ENCODE measurements at places on chromosomes 1 and 21.
A peak's percentile ranks its signal among the peaks of the same experiment; 100 is the strongest.

- DNase-seq = no peak
These were observed 15.4 kb downstream of the CD247 start for GRCh38 chr1:167502719-167503462.

DNA sequence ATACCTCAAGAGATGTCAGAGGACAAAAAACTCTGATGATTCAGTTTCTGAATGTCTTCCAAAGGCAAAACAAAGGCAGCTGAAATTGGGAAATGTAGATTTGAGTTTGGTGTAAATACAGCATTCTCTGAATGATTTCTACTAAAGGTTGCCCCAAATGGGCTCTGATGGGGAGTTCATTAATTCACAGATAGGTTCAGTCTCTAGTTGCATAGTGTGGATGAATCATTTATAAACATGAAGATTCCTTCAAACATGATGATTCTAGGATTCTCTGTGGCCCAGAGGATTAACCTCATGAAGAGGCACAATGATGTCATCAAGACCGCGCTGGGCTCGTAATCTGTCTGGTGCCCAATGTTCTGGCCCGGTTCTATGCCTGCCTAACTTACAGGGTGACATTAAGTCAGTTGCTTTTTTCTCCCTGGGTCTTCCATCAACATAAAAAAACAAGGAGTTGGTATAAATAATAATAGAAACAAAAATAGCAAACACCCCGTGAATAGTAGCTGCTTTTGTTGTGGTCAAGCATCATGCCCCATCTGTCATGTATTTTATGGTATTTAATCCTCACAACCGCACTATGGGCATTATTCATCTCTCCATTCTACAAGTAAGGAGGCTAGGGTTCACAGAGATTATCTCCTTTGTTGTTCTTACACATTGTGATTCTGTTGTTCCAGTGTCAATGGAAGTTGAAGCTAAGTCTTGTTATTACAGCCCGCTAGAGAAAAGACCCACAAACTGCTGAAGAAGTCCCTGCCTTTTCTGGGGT lies 509.6 kb upstream of the USP24 start:
- no peak for DNase-seq

GRCh38 chr1:26541816-26542711 lies 12.5 kb downstream of the RPS6KA1 start:
- DNase-seq = peak; percentile 47

DNA sequence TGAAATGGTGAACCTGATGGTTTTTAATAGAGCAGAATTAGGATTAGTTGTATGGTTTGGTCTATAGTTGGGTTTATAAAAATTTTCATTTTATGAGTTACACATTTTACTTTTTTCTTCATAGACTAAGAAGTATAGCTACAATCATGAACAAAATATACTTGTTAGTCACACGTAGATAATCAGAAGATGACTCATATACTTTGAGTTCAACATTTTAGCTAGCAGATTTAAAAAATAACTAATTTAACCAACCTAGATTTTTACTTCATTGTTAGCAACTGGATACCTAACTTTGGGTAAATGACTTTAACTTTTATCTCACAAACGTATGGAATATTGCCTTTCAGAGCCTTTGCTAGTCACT lies 27.9 kb downstream of the MORC3 start:
- no peak for DNase-seq

DNA sequence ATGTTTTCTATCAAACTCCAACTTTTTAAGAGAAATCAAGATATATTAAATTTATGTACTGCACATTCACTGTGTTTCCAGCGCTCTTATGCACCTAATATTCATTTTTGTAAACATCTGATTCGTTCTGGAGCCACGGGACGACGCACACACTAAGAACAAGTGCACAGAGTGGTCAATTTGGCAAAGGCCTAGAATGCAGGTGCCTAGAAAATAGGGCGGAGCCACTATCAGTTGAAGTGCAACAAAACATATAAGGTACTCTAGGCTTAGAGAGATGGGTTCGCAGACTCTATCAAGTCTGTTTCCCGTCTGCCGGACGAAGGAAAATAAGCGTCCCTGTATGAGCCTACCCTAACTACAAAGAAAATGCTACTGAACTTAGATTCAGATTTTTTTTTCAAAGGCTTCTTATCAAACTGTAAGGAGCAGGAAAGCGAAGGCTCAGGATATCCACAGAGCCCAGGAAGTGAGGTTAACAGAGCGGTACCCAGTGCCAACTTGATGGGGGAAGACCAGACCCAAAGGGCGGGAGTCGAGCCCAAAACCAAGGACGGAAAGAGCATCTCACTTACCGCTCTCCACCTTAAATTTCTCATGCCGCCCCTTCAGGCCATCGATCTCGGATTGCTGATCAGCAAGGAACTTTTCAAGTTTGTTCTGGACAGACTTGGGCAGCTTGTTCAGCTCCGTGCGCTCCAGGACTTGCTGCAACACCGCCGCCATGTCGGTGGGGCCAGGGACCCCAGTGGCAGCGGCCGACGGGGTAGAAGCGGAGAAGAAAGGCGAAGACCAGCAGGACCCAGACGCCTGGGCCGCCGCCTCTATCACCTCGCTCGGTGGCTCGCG lies 526 bp downstream of the TPR start:
- DNase-seq = no peak

- DNase-seq = no peak
These were observed 1.6 kb downstream of the E2F2 start for GRCh38 chr1:23529146-23530086.

Data from stimulated activated CD4-positive, alpha-beta T cell treated with anti-CD3 and anti-CD28 coated beads, Interleukin-15, amount 100 ng/mL, for 1 hour (primary cell).